Stimulated activated CD4-positive, alpha-beta T cell treated with anti-CD3 and anti-CD28 coated beads, TNF-alpha, amount 100 ng/mL, for 24 hours (primary cell): ENCODE measurements at places on chromosomes 3 and 15.

DNA sequence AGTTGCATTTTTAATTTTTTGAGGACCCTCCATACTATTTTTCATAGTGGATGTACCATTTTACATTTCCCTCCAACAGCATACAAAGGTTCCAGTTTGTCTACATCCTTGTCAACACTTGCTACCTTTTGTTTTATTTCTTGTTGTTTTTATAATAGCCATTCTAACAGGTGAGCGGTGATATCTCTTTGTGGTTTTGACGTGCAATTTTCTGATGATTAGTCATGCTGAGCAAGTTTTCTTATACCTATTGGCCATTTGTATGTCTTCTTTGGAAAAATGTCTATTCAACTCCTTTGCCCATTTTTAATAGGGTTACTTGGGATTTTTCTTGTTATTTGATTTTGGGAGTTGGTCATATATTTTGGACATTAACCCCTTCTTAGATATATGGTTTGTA is 187.0 kb downstream of the CDIN1 start:
- no peak for DNase-seq

DNA sequence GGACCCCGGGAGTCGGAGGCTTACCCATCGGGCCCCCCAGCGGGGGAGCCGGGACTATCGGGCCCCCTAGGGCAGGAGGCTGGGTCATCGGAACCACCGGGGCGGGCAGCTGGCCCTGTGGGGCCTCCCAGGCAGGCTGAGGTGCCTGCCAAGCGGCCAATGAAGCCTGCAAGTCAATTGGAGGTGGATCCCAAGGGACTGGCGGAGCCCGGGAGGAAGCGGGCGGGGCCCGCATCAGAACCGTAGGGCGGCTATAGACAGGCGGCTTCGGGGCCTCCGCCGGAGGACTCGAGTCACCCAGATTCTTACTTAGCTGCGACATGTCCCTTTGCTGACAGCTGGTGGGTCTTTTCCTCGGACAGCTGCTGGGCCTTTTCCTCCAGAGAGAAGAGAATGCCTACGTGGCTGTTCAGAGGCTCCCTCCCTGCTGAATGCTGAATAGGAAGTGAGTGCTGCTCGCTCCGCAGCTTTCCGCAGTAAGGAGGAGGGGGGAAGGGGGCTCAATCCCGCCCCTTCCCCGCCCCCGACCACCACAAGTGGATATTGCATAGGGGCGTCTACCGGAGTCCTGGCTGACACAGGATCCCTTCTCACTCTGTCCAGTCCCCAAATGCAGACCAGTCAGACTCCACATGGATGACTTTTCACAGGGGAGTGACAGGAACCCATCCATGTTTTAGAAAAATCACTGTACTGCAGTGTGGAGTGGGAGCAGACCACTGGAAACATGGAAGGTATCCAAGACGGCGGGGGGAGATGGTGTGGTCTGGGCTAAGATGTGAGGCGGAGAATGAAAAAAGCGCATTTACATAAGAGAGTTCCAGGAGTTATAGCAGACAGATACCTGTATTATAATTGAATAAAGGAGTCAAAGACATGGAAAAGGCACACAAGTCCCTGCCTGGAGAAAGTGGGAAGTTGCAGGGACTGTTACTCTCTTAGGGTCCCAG is at the start of gene MAGEL2:
MAGEL2 (minus strand) TSS at position 447 of the 950 bp plus-strand sequence; CDS start at position 322, 125 bp downstream.
- no peak for DNase-seq

GRCh38 chr3:95424279-95424678 is 1361.4 kb downstream of the NSUN3 start:
- no peak for DNase-seq

DNA sequence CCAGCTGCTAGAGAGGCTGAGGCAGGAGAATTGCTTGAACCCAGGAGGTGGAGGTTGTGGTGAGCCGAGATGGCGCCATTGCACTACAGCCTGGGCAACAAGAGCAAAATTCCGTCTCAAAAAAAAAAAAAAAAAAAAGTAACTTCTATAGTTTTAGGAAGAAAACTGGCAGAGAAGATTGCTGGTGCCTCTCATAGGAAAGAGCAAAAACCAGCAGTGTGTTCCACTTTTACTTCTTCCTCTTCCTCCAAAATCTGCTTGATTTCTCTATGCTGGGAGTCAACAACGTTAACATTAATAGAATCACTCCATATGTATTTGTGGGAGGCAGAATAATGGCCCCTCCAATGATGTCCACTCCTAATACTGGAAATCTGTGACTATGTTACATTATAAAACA is 12.5 kb upstream of the NR1D2 start:
- no peak for DNase-seq

DNA sequence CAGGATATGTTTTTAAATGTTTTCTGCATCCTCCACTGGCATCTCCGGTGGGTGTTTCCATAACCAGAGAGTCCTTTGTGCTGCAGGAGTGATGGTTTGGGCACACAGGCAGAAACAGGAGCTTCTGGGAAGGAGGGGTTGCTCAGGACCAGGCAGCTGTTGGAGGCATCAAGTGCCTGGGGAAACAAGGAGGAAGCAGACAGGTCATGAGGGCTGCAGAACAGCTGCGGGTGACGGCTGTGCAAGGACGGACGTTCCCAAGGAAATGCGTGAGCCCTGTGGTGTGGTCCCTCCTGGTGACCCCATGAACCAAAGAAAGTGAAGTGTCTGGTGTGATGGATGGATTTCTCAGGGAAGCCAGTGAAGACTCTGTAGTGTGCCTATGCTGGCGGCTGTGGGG is 61.2 kb upstream of the TNFAIP8L3 start:
- no peak for DNase-seq

DNA sequence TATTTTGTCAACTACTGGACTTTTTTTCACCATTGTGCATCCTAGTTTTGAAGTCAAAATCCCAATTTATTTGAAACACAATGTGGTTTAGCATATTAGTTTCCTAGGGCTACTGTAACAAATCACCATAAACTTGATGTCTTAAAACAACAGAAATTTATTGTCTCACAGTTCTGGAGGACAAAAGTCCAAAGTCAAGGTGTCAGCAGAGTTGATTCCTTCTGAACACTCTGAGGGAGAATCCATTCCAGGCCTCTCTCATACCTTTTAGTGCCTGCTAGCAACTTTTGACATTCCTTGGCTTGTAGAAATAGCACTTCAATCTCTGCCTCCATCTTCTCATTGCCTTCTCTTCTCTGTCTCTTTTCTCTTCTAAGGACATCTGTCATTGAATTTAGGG is 14.9 kb upstream of the SLC27A2 start:
- DNase-seq: no peak

- DNase-seq: no peak
Observed at GRCh38 chr3:78728406-78729145, 1039.2 kb downstream of the ROBO1 start.

DNA sequence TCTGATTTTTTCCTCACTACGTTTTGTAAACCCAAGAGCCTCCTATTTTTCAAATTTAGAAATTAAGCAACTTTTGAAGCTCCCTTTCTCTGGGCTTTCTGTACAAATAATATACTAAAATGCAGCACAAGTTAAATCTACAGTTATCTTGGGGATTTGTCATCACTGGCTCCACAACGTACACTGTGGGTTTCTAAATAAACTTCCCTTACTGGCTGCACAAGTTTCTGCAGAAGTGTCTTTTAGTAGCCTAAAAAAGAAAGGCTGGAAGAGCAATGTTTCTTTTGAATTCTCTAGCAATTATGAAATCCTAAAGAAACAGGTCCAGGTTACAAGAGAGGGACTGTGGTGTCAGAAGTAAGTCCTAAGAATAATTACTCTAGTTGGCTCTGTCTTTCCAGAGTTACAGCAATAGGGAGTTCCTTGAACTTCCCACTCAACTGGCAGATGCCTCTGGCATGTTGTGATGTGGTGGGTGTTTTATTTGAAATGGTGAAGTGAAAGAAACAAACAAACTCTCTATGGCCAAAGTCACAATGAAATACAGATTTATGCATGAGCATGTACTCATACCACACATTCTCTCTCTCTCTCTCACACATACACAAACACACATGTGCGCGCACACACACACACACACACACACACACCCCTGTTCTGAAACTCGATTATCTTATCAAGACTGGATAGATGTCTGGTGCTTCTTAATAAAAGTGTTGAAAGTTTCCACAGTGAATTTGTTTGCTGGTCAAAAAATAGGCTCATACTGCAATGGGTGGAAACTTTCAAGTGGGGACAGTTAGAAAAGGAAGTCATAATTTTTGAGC is 198.2 kb downstream of the SSR3 start:
- no peak for DNase-seq

- no peak for DNase-seq
Observed at GRCh38 chr15:89937365-89938350, 24.9 kb upstream of the ARPIN start.

- DNase-seq: no peak
Observed at GRCh38 chr3:42515391-42515916, 13.0 kb downstream of the VIPR1 start.

- DNase-seq: no peak
Observed at GRCh38 chr3:162285259-162285658, 788.7 kb downstream of the OTOL1 start.

DNA sequence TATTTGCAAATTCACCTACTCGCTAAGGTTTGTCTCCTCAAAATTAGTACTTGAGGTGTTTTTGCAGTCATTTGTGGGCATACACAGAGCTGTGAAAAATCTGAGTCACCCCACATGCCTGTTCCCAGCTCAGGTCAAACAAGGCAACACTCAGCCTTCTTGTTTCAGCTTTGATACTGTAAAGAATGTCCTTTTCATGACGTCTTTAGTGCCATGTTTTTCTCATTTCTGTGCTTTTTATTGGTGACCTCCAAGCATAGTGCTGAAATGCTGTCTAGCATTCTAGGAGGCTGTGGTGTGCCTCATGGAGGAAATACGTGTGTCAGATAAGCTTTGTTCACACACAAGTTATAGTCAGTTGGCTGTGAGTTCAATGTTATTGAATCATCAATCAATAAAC is 8.8 kb downstream of the CAPN3 start:
- no peak for DNase-seq

GRCh38 chr15:99433026-99433756 is 132.6 kb upstream of the MEF2A start:
- DNase-seq: no peak

- no peak for DNase-seq
Observed at GRCh38 chr3:98095882-98096281, 8.9 kb downstream of the OR5AC2 start.

DNA sequence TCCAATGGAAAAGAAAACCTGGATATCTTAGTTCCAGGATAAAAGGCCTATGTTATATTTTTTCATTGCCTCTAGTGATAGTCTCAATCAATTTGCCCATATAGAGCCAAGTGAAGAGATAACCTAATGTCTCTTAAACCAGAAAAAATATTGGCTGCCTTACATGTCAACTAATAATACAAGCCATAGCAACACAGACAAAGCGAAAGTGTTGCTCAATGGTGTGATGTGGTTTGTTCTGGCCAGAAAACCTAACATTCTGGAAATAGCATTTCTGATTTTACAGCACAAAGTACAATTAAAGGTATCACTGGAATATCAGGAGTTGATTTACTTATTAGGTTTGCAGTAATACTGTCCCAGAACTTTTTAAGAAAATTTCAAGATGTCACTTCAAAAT is 101.5 kb downstream of the ATP8B4 start:
- DNase-seq: no peak

DNA sequence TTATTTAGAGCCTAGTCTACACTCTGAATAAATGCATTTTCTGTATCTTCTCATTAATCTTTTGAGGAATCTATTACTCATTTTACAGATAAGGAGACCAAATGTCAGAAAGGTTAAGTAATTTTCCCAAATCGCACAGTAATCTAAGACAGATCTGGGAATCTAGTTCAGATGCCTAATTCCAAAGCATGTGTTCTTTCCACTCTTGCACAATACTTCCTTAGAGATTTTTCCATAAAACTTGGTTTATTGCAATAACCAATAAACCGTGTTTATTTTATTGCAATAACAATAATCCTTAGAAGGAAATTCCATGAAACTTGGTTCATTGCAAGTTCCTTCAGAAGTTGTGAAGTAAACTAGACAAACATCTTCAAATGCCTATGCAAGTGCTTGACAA is 17.4 kb upstream of the COL8A1 start:
- DNase-seq: no peak

DNA sequence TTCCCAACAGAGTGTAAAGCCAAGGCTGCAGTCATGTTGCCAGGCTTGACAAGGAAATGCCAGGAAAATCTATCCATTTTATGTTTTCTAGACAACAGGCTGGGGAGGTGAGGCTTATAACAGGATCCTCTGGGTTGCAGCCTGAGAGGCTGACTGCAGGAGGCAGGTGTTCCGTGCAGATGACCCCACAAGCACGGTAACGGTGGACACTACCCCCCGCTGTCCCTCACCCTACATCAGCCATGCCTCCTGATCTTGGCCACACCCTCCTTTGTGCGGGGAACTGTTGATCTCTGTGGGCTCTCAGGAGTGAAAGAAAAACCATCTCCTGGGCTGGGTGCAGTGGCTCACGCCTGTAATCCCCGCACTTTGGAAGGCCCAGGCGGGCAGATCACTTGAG is 68.0 kb upstream of the ADPGK start:
- no peak for DNase-seq

- no peak for DNase-seq
Observed at GRCh38 chr3:10196389-10197052, 31.8 kb downstream of the IRAK2 start.

GRCh38 chr3:30201715-30202114 is 404.7 kb upstream of the TGFBR2 start:
- no peak for DNase-seq

- no peak for DNase-seq
Observed at GRCh38 chr3:23760871-23761373, 44.8 kb upstream of the UBE2E1 start.

DNA sequence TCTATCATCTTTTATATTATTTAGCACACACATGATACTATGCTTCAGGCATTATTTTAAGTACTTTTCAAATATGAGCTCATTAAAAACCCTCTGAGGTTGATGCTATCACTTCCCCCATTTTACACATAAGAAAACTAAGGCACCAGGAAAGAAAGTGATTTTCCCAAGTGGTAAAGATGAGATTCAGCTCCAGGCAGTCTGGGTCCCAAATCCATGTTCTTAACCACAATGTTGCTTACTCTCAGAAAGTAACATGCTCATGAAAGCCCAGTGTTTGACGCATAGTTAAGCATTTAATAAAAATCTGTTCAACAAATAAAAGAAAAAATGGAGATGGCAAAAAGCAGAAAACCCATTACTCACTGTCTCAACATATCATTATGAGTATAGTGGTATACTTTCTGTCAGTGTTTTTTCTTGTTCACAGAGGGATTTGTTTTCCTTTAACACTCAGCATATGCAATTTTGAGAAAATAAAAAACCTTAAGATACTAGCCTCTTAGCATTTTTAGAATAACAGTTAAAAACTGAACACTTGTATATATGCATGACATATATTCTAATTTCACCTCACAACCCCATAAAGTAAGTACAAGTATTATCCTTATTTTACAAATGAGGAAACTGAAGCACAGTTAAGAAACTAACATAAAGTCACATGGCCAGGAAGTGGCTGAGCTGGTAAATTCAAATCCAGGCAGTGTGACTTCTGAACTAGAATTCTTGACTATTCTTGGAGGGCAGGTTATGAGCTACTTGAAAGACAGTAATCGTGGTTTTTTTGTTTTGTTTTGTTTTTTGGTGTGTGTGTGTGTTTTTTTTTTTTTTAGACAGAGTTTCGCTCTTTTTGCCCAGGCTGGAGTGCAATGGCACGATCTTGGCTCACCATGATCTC is 10.4 kb downstream of the PEAK1 start:
- no peak for DNase-seq

- no peak for DNase-seq
Observed at GRCh38 chr3:175585898-175586297, 726.8 kb downstream of the NAALADL2 start.

- DNase-seq: no peak
Observed at GRCh38 chr3:191901741-191902140, 440.8 kb downstream of the PYDC2 start.

GRCh38 chr15:56327721-56328502 is 37.3 kb upstream of the TEX9 start:
- DNase-seq: no peak

GRCh38 chr15:64235552-64235951 is 72.7 kb upstream of the PPIB start:
- no peak for DNase-seq
